ENCODE measurements at places on chromosomes 6 and 20. TPM values are rescaled to one million over a fixed set of nuclear protein-coding genes. Genes with fewer than 3 reads are reported as not detected.

Gene OR12D1
- polyA plus RNA-seq = not detected

Gene GTSF1L
- polyA plus RNA-seq = not detected

Gene SYCP2
- 1.2 TPM for polyA plus RNA-seq

Gene DAAM2
- polyA plus RNA-seq = 8.3 TPM

Gene RIPOR2
- 11.8 TPM for polyA plus RNA-seq

Gene CD24
- polyA plus RNA-seq = 330 TPM

Gene ALDH8A1
- 5.3 TPM for polyA plus RNA-seq

Gene SF3B5
- 155 TPM for polyA plus RNA-seq

Gene TPBG
- polyA plus RNA-seq = 30.3 TPM

Gene SIRPG
- polyA plus RNA-seq = not detected

Gene PGK2
- not detected for polyA plus RNA-seq

Gene HAO1
- polyA plus RNA-seq = 1.0 TPM

Gene TAAR8
- polyA plus RNA-seq = not detected

Gene SLC39A7
- polyA plus RNA-seq = 46.4 TPM

Gene HLA-B
- polyA plus RNA-seq = 151 TPM

Gene EDEM2
- polyA plus RNA-seq = 40.8 TPM
